ENCODE measurements at places on chromosomes 13 and 19.

- DNase-seq: no peak
Measured at GRCh38 chr13:27147530-27148170, 24.0 kb downstream of the USP12 start.

DNA sequence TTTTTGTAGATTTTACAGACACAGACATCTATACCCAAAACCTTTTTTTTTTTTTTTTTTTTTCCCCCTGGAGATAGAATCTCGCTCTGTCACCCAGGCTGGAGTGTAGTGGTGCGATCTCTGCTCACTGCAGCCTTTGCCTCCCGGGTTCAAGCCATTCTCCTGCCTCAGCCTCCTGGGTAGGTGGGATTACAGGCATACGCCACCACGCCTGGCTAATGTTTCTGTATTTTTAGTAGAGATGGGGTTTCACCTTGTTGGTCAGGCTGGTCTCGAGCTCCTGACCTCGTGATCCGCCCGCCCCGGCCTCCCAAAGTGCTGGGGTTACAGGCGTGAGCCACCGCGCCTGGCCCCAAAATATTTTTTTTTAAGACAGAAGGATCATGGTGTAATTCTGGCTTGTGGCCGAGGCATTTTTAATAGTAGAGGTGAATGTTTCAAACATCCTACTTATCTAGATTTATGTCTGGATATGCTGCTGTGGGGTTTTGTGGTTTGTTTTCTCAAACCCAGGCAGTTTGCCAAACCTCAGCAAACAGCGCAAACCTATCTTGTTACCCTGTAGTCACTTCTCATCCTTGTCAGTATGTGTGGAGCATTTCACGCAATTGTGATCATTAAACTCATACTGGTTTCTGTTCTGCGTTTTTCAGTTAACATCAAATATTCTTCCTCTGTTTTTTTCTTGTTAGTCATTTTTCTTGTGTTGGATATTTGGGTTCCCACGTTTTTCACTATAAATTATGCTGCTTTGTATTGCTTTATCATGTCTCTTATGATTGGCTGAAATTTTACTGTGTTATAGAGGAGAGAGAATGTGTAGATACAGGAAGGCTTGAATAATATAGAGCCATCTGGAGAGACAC is 36.2 kb upstream of the GARRE1 start:
- DNase-seq: peak; percentile 65

- no peak for DNase-seq
Measured at GRCh38 chr19:10115392-10116084, 4.0 kb downstream of the P2RY11 start.

DNA sequence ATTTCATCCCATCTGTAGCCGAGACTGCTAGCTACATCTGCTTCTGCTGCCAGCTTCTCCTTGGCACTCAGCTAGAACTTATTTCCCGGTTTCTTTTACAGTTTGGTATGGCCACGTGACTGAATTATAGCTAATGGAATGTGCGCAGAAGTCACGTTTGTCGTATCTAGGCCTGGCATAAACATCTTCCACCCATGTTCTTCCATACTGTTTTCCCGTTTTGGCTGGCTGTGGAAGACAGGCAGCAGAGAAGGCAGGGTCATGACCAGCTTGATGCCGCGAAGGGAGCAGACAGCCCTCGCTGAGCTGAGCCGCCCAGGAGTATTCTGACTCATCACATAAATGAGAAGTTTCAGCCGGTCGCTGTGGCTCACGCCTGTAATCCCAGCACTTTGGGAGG is 186.7 kb downstream of the RFC3 start:
- no peak for DNase-seq

- peak; percentile 32 for DNase-seq
Measured at GRCh38 chr13:113562085-113562749, 22.3 kb upstream of the TFDP1 start.

GRCh38 chr19:41926028-41926762 is 2.1 kb downstream of the ERFL start:
- no peak for DNase-seq

DNA sequence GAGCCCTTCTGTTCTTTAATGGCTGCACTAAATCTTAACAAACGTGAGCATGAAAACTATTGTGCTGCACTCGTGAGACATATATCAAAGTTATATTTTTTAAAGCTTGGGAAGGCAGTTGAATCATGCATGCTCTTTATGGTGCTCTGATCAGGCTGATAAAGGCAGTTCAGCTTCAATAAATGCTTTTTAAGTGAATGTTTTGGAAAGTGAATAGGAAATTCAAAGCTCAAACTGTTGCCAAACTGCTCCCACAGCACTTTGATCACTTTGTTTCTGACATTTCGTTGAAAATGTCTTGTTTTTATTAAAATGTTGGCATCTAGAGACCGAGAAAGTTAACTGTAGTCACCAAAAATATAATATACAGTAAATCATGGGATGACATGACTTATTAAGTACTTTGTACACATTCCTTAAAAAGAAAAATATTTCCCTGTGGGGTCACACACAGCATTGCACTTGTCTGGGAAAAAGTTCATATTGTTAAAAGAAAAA is 625.7 kb upstream of the PCDH9 start:
- no peak for DNase-seq

DNA sequence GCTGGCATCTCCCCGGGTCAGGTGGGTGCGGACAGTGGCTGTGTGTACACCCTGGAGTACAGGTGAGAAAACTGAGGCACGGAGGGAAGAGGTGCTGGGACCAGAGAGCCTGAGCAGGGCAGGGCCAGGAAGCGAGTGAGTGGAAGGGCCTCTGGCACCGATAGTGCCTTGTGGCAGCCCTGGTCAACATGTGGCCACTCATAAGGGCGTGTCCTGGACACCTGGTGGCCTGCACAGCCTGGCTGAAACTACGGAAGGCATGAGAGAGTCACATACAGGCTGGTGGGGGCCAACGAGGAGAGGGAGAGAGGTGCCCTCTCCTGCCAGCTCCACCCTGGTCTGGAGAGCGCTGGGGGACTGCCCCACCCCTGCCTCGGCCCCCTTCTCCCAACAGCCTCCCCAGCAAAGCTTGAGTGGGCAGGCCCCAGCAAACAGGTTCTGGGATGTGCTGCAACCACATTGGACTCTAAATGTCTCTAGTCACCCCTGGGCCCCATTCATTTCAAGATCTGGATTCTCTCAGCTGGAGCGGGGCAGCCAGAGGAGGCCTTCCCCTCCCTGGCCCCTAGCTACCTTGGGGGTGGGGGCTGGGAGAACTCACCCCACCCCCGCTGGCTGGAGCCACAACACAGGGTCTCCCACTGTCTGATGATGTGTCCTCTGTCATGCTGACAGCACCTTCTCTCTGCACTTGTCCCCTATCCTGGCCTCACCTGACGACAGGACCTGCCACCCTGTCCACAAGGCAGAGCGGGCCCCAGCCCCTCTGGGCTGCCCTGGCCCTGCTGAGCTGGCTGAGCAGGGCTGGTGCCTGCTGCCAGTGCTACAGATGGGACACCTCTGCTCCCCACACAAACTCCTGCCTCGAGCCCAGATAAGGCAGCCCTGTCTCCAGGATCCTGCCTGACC is 5.8 kb downstream of the CBARP start:
- no peak for DNase-seq

All from stimulated activated CD4-positive, alpha-beta T cell treated with anti-CD3 and anti-CD28 coated beads, Interleukin-12 subunit alpha, Interleukin-12 subunit beta, amount 100 ng/mL, for 48 hours (primary cell).